A172 (cell line): ENCODE measurements at places on chromosomes 6 and 20. TPM values are rescaled to one million over a fixed set of nuclear protein-coding genes. Genes with fewer than 3 reads are reported as not detected.

- DNase-seq = no peak
Observed at GRCh38 chr6:20237677-20238460, 25.6 kb upstream of the MBOAT1 start.

GRCh38 chr6:143657809-143658208 is 20.0 kb upstream of the PHACTR2 start:
- no peak for DNase-seq

- no peak for DNase-seq
Observed at GRCh38 chr20:24382743-24383142, 86.7 kb upstream of the SYNDIG1 start.

- DNase-seq = no peak
Observed at GRCh38 chr6:170291271-170292110, 613 bp upstream of the DLL1 start.

- no peak for DNase-seq
Observed at GRCh38 chr20:56091628-56092234, 86.4 kb upstream of the CBLN4 start.

DNA sequence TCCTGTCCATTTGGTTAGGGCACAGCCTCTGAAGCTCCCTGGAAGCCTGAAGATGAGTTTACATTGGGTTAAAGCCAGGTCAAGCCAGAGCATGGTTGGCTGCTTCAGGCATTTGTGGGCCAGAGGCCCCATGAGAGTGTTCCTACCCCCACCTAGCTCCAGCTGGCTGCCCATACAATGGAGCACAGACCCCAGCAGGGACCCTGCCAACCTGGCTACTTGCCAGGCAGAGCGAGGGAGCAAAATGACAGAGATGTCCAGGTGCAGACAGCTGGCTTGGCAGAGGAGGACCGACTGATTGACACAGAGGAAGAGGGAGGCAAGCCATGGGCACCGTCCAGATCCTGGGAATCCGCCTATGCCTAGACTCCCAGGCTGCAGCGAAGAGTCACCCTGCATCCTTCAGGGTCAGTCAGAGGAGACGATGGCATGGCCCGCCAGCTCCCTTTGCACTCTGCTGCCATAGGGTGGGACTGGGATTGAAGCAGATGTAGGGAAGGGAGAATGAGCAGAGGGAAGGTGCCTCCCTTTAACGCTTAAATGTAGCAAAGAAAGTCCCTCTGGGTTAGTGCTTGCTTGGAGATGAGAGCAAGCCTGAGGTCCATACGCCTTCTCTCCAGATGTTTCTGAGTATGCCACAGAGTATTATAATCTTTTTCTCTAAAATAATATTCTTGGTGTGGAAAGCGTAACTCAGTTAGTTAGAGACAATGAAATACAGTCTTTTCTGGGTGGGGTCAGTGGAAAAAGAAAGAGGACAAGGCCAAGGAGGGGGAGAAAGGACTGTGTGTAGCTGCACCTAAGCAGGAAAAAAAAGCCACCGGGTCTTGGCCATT is 77.6 kb upstream of the FYN start:
- no peak for DNase-seq

DNA sequence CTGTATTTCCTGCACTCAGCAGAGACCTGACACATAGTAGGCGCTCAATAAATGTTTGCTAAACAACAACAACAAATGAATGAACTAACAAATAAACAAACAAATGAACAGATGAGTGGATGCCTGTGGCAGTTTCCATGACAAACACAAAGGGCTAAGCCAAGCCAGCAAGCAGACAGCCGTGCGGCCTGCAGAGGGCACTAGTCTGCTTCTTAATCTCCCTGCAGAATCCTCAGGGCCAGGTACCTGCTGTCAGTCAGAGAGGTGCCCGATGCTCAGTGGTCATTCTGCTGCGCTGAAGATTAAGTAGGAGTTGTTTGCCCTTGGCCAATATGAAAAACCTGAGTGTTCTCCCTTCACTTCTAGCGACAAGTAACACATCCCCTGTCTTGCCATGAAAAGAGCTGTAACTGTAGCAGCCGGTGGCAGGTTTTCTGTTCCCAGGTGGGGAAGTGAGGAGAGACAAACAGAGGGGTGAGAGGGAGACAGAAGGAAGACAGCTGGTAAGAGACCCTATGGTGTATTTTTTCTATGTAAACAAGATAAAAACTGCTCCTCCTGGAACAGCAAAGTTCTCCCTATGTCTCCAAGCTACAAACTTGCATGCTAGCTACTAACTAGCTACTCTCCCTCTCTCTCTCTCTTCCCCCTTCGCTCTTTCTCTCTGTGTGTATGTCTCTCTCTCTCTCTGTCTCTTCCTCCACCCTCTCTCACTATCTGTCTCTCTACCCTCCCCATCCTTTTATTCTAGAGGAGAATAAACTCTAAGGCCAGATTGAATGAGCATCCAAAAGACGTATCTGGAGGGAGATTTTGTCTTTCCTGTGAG is at the start of gene MC3R:
MC3R (plus strand) TSS at position 779 of the 829 bp plus-strand sequence. CDS start 112 bp downstream, outside the sequence.
- DNase-seq = peak; percentile 16

GRCh38 chr6:43447604-43448003 is 7.7 kb downstream of the DLK2 start:
- DNase-seq = no peak

- no peak for DNase-seq
Observed at GRCh38 chr6:157954150-157955117, 27.2 kb upstream of the SYNJ2 start.

DNA sequence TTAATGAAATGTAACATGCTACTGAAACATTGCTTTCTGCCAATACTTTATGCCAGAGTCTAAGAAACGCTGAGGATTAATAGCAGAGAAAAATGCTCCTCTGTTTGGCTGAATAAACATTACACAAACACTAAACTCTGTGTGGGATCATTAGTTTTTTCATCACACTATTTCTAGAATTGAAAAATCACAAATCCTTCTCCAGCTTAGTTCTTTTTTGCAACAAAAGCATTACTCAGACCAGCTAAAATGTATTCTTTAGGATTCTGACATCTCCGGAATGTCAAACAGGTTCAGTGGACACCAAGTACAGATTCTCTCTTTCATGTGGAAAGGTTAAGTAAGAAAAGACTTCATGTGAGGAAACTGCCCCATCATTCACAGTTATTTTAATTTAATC is 226.9 kb downstream of the SIM1 start:
- no peak for DNase-seq

The PAK5 gene
- not detected in 2 replicates for total RNA-seq
